ENCODE measurements at places on chromosomes 4 and X.

DNA sequence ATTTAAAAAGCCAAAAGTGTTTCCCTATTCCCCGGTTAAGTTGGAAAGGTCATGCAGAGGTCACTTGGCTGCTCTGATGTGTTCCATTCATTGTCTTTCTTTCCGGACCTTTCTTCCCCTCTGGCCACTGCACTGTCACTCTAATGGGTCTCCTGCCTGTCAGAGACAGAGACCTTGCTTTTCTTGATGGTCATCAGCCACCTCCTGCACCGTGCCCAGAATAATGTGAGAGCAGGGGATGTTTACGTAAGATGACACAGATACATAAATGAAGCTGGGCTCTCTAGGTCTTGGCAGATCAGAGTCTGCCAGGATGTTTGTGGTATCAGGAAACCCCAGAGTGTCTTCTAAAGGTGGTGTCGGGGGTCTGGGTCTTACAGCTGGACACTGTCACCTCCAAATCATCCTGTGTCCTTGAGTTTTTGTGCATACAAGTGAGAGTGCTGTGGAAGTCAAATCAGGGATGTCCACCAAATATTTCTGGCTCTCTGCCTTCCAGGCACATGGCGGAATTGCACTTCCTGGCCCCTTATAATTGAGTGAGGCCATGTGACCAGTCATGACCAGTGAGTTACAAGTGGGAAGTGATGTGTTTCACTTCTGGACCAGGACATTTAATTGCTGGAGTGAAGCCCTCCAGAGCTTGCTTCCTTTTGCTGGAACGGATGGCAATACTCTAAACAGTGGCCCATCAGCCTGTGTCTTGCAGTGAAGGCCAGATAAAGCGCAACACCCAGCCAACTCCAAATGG, 130.6 kb upstream of the ATP6AP2 start:
- DNase-seq = no peak

DNA sequence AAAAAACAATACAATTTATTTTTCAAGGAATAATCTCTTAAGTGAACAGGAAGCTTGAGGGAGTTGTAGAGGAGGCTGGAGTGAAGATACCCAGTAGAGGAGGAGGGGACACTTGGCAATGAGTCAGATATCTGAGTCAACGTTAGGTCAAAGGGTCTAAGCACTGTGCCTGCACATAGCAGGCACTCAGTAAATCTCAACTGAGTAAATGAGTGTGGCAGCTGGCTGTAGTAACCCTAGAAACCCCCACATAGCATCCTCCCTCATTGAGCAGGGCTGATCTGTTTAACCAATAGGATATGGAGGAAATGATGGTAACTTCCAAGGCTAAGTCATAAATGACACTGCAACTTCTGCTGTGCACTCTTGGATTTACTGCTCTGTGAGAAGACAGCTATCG, 186.0 kb upstream of the FAM241A start:
- no peak for DNase-seq

- DNase-seq = no peak
These were observed 20.3 kb downstream of the RNF4 start for GRCh38 chr4:2489081-2489805.

- no peak for DNase-seq
These were observed 43.5 kb downstream of the ASIC5 start for GRCh38 chr4:155822572-155822971.

DNA sequence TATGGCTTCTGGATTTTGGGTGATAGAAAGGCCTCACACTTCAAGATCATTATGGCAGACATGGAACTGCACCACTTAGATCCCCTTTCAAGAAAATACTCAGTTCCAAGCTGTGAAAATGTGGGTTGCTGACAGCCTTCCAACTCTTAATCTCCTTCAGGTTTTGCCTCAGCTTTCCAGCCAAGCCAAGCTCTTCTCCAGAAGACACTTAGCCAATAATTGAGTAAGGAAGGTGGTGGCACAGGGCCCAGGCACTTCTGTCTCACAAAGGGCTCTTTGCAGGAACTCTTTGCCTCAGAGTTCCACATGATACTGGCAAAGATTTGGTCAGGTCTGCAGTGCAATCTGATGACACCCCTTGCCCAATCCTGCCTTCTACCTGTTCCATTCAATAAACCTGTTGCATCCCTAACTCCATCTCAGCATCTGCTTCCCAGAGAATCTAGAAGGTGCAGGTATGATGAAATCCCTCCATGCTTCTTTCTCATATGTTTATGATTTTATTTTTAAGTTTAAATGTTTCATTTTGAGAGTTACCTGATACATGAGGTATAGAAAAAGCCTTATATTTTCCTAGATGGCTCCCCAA, 30.6 kb downstream of the ANXA5 start:
- no peak for DNase-seq

DNA sequence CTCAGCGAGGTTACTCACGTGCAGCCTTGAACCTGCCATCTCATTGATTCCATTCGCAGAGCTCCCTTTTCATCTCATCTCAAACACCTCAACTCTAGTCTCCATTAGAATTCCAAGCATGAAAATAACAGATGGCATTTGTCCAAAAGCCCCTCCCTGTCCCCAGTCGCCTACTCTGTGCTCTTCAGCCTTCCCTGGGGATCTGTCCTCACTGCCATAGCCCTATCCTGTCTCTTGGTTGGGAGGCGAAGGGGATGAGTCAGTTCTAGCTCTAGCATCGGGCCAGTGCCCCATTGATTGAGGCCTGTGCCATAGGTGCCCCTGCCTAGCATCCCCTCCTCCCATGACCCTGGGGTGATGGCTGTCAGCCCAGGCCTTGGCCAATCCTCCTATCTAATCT, 134.0 kb upstream of the PJA1 start:
- no peak for DNase-seq

- DNase-seq = no peak
These were observed 112.0 kb downstream of the AFF2 start for GRCh38 chrX:148612431-148612830.
